ENCODE measurements at places on chromosomes 1 and 21.
A peak's percentile ranks its signal among the peaks of the same experiment; 100 is the strongest.

DNA sequence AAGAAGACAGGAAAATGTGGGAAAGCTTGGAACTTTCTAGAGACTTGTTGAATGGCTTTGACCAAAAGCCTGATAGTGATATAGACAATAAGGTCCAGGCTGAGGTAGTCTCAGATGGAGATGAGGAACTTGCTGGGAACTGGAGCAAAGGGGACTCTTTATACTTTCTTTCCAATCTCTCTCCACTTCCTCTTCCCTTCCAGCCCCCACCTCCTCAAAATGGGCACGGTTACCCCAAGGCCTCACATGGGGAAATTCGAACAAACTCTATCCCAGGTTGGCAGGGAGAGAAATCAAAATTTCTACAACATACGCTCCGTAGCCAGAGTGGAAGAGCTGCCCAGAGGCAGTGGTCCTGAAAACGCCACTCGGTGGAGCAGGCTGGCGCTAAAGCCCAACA is 15.2 kb downstream of the PPT1 start:
- no peak for DNase-seq

- no peak for DNase-seq
These were observed 45.4 kb upstream of the USP1 start for GRCh38 chr1:62391369-62391971.

DNA sequence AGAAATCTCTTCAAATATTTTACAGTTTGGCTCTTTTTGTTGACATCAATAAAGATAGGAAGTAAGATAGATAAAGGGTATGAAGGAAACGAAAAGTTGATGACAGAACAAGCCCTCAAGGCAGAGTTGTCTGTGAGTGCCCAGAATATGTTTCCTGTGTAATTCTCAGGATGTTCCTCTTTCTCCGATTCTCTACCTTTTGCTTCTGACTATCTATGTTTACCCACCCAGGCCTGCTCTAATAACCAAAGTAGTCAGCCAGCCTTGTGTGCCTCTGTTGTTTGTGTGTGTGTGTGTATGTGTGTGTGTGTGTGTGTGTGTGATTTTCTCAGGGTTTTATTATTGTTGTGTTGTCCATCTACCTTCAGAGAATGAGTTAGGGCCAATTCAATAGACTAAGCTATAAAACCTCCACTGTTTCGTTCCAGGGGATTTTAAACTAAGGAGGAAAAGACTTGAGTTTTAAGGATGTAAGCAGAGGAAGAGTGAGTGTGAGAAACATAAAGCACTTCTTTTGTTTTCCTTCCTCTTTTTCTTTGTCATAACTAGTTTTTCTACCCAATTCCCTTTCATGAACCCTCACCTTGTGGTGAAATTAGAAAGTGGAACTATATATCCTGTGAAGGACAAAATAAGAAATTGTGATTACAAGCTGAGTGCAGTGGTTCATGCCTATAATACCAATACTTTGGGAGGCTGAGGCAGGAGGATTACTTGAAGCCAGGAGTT is 627.4 kb upstream of the NR5A2 start:
- DNase-seq, result no peak

GRCh38 chr1:28194326-28195035 is 18.0 kb upstream of the PTAFR start:
- no peak for DNase-seq

- DNase-seq, result no peak
These were observed 123.0 kb upstream of the PTBP2 start for GRCh38 chr1:96598416-96599168.

GRCh38 chr1:204074274-204075138 is 1.6 kb downstream of the SOX13 start:
- DNase-seq, result peak; percentile 65

DNA sequence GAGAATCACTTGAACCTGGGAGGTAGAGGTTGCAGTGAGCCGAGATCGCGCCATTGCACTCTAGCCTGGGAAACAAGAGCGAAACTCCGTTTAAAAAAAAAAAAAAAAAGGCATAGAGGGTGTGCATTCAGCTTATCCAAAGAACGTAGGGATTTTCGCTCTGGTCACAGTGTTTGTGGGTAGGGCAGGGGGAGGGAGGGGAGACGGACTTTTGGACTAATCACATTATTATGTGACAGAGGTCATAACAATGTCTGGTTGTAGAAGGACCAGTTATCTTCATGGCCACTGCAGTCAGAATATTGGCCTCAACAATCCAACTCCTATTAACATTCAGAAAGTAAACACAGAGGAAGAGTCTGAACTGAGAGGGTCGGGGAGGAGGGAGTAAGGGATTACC is 25.7 kb downstream of the RHOU start:
- DNase-seq, result no peak

GRCh38 chr1:161021970-161022353 is 1.0 kb upstream of the F11R start:
- DNase-seq, result no peak

DNA sequence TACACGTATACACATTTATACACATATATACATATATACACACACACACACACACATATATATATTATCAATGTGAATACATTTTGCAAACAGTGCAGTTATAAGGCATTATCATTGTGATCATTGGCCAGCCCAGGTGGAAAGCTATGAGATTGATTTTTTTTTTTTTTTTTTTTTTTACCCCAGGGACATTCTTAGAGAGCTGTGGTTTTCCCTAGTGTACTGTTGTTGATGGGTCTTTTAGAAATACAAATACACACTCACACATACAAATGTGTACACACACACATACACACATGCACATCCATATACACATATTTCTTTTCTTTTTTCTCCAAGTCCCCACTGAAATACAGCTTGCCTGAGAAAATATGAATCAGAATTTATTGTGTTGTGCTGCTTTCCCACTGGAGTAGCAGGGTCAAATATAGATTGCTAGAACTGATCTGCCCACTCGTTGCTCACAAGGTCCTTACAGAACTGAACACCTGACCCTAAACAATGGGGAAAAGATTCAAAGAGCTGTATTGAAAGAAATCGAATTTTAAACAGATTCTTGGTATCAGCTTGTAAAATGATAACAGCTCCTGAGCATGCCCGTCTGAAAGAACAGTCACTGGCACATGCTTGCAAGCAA is 325.6 kb downstream of the OMA1 start:
- DNase-seq, result no peak

DNA sequence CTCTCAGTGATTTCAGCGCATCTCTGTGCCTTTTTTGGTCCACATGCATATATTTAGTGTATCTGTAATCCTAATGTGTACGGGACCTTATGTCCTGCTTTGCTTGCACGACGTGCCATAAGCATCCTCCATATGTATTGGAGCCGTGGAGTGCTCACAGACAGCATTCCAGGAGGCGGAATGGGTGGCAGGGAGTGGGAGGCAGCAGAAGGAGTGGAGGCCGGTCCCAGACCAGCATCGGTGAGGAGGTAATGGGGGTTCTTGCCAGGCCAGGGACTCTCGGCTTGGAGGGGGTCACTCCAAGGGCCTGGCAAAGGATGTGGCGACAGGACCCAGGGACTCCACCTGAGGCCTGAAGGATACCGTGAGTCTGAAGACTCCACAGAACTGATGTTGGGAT is 185.0 kb downstream of the CAMTA1 start:
- no peak for DNase-seq
